ENCODE measurements at places on chromosomes 16 and 17.
A peak's percentile ranks its signal among the peaks of the same experiment; 100 is the strongest.

DNA sequence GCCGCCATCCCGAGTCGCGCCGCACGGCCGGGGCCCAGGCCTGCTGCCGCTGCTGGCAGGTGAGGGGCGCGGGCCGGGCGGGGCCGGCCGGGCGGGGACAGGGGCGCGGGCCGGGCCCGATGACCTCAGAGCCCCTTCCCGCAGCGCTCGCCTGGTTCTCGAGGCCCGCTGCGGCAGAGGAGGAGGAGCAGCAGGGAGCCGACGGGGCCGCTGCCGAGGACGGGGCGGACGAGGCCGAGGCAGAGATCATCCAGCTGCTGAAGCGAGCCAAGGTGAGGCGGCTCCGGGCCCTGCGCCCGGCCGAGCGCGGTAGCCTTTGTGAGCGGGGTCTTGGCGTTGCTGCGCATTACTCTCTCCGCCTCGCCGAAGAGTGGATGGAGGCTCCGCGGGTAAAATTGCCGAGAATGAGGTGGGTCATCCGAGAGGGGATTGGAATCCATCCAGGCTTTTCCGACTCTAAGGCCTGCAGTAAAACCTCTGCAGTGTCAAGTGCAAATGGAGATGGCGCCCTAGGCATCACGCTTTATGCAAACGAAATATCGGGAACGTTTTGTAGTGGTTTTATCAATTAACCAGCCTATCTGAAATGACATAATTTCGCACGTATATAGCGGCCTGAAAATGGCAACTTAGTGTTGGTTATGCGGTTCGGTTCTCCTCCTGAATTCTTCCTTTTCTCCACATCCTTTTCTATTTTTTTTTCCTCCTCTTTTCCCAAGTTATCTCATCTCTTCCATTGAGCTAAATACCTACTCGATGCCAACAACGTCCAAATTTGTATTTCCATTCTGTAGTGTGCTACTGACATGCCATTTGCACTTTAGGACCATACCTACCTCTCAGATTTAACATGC is 577 bp downstream of the TTC19 start:
- DNase-seq = peak; percentile 13

DNA sequence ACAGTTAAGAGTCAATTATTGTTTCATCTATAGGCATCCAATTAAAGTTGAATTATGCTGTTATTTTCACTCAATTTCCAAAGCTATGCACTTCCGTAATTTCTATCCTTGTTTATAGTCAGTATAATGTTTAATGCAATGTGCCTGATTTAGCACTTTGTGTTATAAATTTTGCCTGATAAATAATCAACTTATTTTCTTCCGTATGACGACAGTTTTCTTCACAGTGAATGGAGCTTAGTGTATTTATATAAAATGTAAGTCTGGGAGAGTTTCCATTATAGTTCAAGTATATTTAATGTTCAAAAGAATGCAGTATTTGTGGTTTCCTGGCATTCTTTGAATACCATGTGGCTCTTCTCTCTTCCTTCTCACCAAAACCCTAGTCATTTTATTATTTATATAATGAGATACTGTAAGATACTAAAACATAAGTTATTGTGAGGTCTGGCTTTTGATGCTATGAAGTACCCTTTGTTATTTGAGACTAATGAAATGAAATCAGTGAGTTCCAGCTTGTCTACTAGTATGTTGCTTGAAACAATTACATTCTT is 240.6 kb downstream of the PRKCA start:
- no peak for DNase-seq

- no peak for DNase-seq
These were observed 48.0 kb downstream of the N4BP1 start for GRCh38 chr16:48561960-48562393.

GRCh38 chr16:57229079-57229478 is 16.0 kb upstream of the ARL2BP start:
- no peak for DNase-seq

GRCh38 chr16:9033125-9033830 is 58.2 kb upstream of the HAPSTR1 start:
- DNase-seq = no peak

GRCh38 chr16:17433577-17434451 is 36.9 kb downstream of the XYLT1 start:
- DNase-seq = no peak

GRCh38 chr17:78134899-78135385 is 4.4 kb downstream of the TMC8 start:
- DNase-seq = no peak

- DNase-seq = no peak
These were observed 11.6 kb upstream of the GOSR2 start for GRCh38 chr17:46911311-46911710.

DNA sequence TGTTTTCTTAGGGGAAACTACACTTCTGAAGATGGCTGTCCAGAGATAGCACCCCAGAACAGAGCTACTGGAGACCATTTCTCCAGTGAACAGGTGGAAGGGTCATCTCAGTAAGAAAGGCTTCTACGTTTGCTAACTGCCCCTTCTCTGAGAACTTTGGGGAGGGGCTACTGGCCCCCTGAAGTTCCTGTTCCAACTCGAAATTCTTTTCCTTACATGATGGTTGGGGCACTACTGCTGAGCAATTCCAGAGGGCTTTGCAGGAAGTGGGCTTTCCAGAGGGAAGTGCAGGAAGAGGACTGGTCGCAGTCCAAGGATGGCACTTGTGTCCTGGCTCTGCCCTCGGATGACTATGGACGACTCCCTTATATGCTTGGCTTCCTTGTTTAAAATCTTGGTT is 31.2 kb downstream of the TOM1L2 start:
- no peak for DNase-seq

DNA sequence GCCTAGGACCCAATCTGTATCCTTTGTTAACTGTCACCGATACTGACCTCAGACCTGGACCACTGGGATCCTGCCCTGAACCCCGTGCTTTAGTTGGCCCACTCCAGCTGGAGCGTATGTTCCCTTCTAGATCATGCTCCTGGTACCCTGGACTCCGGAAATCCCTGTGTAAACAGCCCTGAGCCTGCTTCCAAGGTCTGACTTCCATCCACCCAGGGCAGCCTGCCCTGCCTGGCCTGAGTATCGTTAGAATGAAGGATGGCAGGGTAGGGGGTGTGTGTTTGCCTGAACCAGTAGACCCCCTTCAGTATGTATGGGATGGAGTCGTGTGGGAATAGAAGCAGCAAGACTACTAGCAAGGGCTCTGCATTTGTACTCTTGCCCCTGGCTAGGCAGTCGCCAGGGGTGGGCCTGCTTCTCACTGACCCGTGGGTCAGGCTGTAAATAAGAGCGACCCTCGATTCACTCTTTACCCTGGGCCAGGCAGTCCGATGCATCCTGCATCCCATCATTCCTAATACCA is 691 bp upstream of the TMEM98 start:
- no peak for DNase-seq

DNA sequence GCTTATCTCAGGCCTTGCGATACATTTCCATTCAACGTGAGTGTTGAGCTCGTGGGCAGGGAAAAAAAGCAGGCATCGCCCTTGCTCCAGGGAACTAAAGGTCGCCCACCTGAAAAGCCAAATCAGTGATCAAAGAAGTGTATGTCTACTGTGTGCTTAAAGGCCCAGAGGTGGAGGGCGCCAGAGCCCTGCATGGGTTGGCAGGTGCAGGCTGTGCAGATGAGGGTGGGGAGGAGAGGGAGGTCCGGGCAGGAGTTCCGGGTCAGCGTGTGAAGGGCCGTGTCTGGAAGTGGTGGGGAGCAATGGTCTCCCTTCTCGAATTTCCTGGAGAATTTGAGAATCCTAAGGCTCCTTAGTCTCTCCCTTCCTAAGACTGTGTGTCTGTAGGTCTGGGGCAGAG is 7.2 kb downstream of the ADAM11 start:
- DNase-seq = no peak

- DNase-seq = no peak
These were observed 2.6 kb downstream of the MFSD11 start for GRCh38 chr17:76740329-76741118.

GRCh38 chr17:38798614-38799500 is 499 bp downstream of the PIP4K2B start:
- peak; percentile 13 for DNase-seq

GRCh38 chr16:68469796-68470460 is 21.6 kb upstream of the SMPD3 start:
- no peak for DNase-seq

DNA sequence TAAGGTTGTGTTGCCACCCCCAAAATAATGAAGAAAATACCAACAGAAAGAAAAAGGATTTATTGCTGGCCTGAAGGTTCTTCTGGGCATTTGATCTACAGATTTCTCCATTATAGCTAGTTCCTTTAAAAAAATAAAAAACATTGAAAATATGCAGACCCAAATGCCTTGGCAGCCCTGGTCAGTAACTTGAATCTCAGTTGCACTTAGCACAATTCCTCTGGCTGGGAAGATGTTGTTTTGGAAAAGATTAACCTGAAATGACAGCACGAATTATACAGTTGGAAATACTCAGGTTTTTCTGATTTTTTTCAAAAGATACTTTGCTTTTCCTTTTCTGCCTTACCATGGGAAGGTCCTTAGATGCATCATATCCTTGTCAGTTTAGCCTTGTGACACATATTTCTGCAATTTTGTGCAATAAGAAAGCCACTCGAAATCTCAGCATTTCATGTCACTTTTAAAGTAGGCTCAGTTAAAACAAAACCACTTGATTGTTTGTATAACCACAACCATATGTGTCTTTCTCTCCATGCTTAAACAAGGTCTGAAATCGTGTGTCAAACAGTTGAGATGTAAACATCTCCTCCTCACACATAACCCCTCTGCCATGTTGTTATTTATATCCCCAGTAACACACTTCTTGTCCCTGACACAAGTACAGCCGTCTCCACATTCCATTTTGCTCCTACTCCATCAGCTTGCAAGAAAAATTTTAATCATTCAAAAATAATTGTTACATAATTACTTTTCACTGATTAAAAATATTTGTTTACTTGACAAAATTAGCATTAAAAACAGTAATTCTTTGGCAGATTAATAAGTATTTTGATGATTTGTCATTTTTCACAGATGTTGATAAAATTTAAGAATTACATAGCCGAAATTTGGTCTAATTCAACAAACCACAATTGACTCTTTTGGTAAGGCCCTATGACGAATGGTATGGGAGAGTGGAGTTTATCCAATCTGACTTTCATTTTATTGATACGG is 61.1 kb downstream of the SIAH1 start:
- no peak for DNase-seq

DNA sequence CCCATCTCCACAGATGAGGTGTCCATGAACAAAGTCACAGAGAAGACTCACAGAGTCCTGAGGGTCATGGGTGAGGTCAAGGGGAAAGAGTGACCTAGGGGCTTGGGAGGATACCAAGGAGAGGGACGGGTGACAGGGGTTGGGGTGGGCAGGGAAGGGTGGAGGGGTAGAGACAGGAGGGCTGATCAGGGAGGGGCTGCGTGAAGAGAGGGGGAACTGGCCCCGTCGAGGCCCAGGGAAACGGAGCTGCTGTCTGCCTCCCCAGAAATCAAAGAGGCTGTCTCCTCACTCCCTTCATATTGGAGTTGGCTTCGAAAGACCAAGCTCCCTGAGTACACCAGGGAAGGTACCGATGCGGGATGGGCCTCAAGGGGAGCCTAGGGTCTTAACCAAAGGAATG is 617 bp downstream of the TMEM95 start:
- DNase-seq = no peak

DNA sequence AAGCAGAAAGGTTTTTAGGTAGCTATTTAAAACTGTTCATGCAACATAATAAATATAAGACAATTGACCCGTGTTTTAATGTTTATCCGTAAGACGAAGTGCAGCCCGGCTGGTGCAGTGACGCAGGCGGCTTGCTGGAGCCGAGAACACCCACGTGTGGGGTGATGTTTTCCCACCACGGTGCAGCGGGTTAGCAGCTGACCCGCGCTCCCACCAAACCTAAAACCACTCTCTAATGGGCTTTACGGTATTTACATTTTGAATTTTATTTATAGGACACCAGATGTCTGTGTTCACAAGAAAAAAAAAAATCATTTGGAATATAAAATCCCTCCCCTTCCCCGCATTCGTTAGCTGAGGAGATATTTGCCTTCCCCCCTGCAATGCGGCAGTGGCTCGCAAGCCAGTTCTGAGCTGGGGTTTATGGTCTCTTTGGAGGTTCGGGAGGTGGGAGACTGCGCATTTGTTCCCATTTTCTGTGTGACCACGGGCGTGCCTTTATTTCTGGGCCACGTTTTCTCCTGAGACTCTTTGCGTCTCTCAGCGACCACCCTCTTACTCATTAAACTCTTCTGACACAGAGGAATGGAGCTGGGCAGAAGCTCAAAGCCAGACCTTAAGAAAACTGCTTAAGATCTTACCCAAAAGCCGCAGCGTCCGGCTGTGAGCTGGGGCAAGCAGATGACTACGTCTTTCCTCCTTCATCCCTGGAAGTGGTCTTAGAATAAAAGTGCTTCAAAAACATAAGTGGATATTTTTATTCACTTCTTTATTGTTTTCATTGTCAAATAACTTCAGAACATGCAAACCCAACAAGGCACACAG is 301.1 kb downstream of the IRF8 start:
- no peak for DNase-seq

DNA sequence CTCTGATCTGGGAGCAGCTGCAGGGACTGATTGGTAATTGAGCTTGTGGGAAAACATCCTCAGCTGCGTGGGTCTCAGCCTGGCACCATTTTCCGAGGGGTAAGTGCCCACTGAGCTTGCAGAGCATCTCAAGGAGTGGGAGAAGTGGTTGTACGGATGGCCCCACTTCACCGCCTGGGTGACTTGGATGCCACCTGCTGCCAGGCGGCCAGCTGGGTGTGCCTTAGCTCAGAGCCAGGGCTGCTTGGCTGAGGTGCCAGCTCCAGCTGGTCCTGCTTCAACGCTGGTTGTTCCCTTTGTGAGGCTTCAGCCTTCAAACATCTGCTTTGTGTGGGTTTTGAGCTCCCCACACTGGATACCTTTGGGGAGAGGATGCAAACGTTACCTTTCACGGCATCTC is 482.7 kb upstream of the EEF2KMT start:
- no peak for DNase-seq

DNA sequence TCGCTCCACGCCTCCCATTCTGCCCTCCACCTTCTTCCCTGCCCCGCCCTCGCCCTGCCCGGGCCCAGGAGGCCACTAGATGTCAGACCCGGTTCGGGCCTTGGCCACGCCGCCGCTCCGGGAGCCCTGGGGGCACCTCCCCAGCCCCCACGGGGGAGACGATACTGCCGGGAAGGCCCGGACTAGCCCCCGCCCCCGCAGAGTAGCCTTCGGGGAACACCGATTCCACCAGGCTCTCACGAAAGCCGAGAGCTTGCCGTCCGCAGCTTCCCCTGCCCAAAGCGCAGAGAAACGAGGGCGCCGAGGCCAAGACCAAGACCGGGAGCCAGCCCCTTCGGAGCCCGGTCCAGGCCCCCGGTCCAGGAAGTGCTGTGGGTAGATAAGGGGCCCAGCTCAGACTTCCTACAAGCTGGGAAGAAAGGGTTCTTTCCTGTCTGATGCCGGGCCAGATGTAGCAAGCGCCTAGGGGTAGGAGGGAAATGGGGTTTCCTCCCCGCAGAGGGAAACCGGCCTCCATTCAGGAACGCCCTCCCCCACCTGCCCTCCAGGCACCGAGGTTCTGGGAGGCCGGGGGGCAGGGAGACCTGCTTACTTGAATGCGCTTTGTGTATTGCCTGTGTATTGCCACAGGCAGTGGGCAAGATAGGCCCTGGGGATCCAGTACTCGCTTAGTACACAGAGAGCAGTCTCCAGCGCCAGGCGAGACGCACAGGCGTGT is 806 bp upstream of the CYB561 start:
- DNase-seq = peak; percentile 19

GRCh38 chr16:47611042-47611441 is 149.9 kb downstream of the PHKB start:
- no peak for DNase-seq

GRCh38 chr17:42407289-42407836 is 15.7 kb downstream of the CAVIN1 start:
- DNase-seq = peak; percentile 50
